Glomerular endothelial cell (primary cell): ENCODE measurements at places on chromosomes 12 and 14. TPM values are rescaled to one million over a fixed set of nuclear protein-coding genes. Genes with fewer than 3 reads are reported as not detected.

DNA sequence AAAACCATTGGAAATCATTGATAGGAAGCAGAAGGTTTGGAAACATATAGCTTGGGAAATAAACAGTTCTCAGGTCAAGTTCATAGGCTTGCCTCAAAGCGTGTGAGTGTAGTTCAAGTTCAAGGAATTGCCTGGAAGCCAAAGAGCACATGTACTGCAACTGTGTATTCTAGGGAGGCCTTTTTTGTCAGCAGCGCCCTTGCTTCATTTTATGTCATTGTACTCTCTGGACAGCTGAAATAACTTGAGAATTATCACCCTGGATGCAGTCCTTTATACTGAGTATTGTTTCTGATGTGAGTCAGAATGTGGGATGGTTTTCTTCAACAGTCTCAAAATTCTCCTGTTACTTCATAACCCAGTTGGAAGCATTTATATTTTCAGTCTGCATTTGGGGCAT lies 16.0 kb upstream of the EVL start:
- DNase-seq = no peak

- no peak for DNase-seq
These were observed 210.6 kb upstream of the DIO3 start for GRCh38 chr14:101350691-101351090.

DNA sequence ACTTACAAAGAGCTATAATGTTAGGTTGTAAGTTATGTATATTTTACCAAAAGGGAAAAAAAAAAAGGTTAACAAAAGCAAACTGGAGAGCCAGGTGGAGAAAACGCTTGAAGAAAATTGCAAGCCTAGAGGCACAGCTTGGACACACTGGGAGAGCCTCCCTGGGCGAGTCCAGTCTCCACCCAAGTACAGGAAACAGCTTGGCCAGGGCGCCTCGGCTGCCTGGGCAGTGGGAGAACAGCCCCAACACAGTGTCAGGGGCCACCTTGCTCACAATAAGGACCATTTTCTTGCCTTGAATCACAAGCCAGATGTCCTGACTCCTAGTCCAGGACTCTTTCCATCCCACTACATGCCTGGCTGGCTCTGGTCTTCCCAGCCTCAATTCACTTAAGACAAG lies 33.3 kb downstream of the TTC7B start:
- no peak for DNase-seq

LPCAT3 gene
- total RNA-seq = 15.4 and 19.4 TPM in 2 replicates

- no peak for DNase-seq
These were observed 13.6 kb downstream of the EML1 start for GRCh38 chr14:99806836-99807235.
